ENCODE measurements at places on chromosomes 7 and 10.

DNA sequence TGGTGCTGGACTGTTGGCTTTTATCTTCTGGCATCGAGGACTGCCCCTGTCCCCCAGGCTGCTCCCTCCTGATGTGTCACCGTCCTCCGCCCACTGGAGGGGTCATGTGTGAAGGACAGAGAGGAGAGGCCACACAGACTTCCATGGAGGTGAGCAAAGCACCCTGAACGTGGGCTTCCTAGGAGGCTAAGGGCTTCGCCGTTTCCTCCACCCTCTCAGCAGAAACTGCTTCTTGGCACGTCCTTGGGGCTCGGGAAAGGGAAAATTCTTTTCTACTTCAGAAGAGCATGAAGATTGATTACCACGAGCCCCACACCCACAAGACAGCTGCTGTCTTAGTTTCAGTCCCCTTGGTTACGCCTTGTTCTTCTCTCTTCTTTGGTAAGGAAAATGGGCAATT, 218.2 kb downstream of the CCDC3 start:
- no peak for DNase-seq

GRCh38 chr10:89115876-89116627, 91.1 kb downstream of the CH25H start:
- DNase-seq: no peak

DNA sequence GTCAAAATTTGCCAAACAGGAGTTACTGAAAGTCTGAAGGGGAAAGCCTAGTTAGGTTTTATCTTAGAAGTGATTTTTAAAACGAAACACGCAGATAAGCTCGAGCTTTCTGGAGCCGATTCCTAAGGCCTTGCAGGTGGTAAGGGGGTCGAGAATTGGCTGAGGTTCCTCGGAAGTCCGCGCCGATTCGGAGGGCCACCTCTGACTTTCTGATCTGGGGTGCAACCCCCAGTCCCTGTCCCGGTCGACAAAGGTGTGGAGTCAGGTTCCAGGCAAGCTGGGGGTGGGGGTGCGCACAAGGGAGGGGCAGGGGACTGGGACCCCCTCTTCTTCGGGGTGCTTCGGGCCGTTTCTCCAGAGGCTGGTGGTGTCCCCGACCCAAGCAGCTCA, 701 bp upstream of the CUL1 start:
- DNase-seq: no peak

- no peak for DNase-seq
These were observed 610 bp downstream of the AVPI1 start for GRCh38 chr10:97686301-97686961.

GRCh38 chr7:81583882-81584533, 185.8 kb downstream of the HGF start:
- DNase-seq: no peak

GRCh38 chr7:39259391-39260003, 281.8 kb downstream of the POU6F2 start:
- DNase-seq: no peak

DNA sequence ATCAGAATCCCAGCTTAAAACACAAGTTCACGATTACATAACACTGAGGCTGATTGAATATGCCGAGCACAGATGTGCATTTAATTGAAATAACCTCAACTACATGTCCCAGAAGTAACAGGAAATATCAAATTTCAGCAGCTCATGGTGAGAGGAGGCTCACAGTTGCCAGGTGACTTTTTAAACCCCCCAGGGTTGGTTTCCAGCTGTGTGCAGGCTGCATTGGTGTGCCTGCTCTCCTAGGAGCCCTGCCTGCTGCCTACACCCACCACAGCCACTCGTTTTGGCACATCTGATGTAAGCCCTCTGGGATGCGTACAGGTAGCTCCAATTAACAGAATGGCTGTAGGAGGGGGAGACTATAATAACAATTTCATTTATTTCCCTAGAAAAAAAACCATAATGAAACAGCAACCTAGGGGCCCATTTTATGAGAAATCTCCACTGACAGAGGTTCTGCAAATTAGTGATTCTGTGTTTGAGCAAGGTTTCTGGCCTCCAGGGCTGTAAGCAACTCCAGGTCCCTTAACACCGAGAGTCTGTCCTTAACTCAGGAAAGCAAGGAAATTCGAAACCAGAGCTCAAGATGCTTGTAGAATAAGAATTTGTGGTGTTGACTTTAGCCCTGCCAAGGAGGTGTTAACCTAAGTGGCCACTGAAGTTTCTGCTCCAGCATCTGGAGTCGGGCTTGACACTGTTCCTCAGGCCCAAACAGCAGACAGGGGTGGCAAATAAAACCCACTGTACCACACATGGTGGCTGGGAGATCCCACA, 161.9 kb downstream of the BMPER start:
- no peak for DNase-seq

GRCh38 chr7:12756821-12757220, 69.4 kb downstream of the ARL4A start:
- no peak for DNase-seq

All from activated CD8-positive, alpha-beta memory T cell treated with anti-CD3 and anti-CD28 coated beads for 1 hour (primary cell).